ENCODE measurements at places on chromosomes 13 and 19.

DNA sequence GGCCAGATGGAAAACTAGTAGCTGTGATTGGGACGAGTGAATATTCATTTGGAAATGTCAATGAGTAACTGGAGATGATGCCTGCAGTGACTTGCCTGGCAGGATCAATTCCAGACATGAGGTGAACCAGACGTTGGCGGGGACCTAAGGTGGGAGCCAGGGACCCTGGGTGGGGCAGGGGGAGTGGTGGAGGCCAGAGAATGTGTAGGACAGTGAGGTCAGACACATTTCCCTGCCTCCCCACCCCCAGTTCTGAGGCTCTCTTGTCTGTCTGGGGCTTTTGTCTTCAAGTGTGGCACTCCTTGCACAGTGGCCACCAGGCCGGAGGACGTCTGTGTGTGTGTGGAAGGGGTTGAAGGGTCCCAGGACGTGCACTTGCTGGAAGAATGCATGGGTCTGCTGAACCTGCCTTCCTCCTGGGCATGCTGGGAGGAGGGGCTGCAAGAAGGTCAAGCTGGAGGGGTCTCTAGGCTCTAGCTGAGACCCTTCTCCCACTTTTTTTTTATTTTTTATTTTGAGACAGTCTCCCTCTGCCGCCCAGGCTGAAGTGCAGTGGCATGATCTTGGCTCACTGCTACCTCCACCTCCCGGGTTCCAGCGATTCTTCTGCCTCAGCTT lies 51.6 kb downstream of the CHST8 start:
- no peak for DNase-seq

DNA sequence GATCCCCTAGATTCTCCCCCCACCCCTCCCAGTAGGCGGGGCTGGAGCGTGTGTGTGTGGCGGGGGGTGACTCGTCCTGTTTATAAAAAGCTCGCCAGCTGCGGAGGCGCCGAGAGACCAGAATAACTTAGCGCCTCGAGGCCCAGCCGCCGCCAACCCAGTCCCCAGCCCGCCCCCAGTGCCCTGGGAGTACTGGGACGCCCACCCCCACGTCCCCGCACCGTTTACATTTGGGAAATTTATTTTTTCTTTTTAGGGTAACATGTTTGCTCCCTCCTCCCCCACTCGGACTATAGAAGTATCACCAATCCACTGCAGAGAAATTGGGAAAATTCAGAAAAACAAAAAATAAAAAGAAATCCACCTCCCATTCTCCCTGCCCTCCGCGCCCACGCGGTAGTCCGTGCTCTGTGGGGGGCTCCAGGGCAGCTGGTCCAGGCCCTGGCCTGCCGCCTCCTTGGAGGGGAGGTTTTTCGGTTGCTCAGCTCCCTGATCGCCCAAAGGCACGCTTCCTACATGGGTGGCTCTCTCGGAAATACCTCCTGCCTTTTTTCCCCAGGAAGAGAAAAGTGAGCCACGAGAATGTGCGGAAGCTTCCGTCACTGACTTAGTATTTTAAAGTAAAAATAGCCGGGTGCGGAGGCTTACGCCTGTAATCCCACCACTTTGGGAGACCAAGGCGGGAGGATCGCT lies 1.5 kb upstream of the RAB3A start:
- no peak for DNase-seq

- peak; percentile 69 for DNase-seq
Measured at GRCh38 chr13:53151336-53152056, 122.9 kb downstream of the OLFM4 start.

GRCh38 chr19:19777692-19778091 lies 43.9 kb downstream of the ZNF506 start:
- DNase-seq, result no peak

- no peak for DNase-seq
Measured at GRCh38 chr19:51548213-51548651, 16.8 kb upstream of the SIGLEC6 start.

DNA sequence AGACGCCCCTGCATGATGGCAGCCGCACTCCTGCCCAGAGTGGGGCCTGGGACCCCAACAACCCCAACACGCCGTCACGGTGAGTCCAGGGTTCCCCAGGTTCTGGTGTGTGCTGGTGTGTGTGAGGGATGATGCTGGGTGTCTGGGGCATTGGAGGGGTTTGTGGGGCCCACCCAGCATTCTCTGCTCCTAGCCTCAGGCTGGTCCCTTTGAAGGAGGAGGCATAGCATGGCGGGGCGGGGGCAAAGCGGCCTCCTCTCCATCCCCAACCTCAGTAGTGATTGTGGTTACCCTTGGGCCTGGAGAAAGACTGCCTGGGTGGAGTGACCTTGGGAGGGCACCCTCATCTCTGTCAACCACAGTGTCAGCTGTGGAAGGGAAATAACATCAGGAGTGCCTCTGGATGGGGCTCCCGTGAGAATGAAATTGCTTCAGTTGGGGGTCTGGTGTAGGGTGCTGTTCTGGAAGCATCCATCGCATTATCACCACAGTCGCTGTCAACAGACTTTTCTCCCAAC lies 7.1 kb upstream of the TIMM50 start:
- DNase-seq, result no peak

GRCh38 chr19:49470615-49470978 lies 3.4 kb upstream of the FLT3LG start:
- no peak for DNase-seq

- DNase-seq, result no peak
Measured at GRCh38 chr19:39128516-39129079, 3.0 kb downstream of the PAK4 start.

GRCh38 chr19:48716562-48717291 lies 2.8 kb downstream of the MAMSTR start:
- DNase-seq, result no peak

DNA sequence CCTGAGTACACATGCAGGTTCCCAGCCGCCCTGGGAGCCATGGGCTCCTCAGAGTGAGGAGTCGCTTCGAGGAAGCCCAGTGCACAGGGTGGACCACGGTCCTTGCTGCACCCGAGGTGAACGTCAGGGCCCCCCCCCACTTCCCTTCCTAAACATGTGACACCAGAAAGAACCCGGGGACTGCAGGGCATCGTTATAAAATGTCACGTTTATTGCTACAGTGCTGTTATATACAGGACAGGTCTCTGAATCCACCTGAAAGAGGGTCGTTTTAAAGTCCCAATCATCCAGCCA lies 3.8 kb upstream of the UQCR11 start:
- no peak for DNase-seq

- DNase-seq, result no peak
Measured at GRCh38 chr13:37748913-37749312, 120.7 kb downstream of the TRPC4 start.

DNA sequence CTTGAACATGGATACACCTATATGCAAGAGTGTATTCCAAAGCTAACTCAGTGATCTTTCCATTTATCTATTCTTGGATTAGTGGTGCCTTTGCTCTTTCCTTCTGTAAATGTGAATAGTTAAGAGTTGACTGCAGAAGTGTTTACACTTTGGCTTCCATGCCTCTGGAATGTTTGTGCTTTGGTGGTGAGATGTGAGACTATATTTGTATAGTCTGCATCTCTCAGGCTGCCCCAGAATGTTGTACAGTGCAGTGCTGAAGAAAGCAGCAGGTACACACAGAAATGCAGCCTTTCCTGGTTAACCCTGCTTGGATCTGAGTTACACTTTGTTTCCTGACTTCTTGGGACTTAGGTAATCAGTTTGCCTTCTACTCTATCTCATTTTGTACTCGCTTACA lies 90.2 kb downstream of the DNAJC15 start:
- no peak for DNase-seq

DNA sequence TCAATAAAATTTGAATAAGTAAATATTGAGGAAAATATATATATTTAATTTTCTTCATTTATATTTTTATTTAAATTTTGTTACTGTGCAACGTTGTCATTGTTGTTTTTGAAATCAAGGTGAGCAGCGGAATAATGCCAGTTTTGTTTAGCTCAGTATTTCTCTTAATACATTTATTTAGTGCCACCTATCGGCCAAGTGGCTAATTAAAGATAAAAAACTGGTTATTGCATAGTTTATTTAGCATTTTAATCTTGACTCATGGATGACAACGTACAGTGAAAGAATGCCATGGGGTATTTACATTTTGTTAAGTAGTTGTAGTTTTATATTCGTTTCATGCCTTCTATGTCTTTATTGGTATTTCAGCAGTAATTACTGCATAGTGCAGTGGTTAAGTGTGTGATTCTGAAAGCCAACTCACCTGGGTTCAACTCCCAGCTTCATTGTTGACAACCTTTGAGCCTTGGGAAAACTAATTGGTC lies 265.9 kb downstream of the MYO16 start:
- DNase-seq, result no peak

DNA sequence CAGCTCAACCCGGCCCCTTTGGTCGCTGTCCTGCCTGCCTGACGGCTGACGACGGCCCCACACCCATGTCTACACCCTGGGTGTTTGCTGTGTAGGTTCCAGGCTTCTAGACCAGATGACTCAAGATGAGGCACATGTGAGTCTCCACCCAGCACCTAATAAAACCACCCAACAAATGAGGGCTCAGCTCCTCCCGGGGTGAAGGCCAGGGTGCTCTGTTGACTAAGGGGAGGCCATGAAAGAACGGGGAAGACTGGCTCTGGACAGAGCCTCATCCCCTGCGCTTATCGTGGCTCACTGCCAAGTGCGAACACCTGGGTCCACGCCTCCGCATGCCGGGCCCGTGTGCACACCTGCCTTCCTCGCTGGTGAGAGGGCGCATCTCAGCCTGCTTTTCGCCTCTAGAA lies 39.6 kb downstream of the COL4A2 start:
- DNase-seq, result no peak

DNA sequence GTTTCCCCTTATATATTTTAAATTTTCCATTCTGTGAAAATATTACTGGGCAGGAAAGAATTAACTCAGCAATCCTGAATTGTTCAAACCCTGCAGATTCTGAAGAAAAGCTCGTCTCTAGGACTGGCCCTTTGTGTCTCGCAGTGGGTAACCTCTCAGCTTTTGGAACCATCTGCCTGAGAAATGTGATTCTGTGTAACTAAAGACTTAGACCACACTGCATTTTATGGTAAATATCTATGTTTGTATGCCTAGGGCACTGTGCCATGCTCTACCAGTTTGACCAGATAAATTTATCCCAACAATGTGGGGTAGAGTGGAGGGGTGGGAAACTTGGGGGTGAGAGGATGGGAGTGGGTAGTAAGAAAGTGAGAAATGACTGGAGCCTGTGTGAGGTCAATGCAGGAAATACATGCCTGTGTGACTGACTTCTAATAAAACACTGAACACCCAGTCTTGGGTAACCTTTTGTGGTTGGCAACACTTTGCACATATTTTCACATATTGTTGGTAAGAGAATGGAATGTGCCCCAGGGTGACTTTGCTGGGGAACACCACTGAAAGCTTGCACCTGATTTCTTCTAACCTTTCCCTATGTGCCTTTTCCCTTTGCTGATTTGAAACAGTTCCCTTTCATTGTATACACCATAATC lies 1181.9 kb downstream of the OLFM4 start:
- DNase-seq, result no peak

- DNase-seq, result no peak
Measured at GRCh38 chr19:28022506-28022905, 1190.4 kb downstream of the UQCRFS1 start.

DNA sequence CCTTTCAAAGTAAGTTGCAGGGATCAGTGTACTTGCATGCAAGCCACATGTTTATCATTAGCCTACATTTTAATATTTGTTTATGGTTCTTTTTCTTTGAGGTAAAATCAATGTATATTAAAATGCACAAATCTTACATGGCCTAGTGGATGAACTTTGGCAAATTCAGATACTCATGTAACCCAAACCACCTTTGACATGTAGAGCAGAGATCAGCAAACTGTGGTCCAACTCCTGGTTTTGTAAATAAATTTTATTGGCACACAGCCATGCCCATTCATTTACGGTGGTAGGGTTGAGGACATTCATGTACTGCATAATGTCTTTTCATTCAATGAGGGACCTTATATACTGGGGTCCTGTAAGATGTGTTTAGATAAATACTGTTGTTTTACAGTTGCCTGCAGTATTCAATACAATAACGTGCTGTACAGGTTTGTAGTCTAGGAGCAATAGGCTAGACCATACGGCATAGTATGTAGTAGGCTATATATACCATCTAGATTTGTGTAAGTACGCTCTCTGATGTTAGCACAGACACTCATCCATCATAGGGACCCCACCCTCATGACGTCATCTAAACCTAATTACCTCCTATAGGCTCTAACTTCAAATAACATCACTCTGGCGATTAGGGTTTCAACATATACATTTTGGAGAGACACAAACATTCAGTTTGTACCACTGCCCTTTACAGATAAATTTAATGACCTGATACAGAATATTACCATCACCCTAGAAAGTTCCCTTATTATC lies 5.7 kb downstream of the NDFIP2 start:
- no peak for DNase-seq

DNA sequence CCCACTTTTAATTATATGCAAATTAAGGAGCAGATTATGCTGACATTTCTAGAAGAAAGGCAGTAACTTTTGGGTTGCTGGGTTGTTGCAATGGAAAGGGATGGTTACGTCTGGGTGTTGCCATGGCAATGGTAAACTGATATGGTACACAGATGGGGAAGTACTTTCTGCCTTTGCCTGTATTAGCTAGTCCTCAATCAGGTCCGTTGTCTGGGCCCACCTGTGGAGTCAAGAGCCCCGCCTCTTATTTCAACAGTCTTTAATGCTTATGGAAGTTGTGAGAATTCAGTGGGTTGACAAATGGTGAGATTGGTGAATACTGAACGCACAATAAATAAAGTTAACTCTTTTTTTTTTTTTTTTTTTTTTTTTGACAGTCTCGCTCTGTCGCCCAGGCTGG lies 30.6 kb upstream of the DPP9 start:
- DNase-seq, result no peak

DNA sequence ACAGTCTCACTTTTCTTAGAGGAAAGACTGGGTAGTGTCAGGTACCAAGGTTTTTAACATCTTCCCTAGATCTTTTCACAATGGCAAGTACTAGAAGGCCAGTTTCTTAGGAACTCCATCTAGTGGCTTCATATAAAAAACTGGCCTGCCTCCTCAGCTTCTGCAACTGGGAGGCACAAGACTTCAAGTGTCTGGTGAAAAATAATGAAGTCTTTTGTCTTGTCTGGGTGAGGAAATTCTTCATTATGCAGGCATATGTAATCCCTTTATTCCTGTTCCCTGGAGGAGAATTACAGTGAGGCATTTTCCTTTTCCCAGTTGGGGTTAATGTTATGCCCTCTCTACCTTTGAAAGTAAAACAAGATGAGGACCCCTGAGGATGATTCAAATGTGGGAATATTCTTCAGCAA lies 300.5 kb downstream of the NALCN start:
- DNase-seq, result no peak

GRCh38 chr13:41962994-41963393 lies 2.1 kb upstream of the VWA8 start:
- no peak for DNase-seq

DNA sequence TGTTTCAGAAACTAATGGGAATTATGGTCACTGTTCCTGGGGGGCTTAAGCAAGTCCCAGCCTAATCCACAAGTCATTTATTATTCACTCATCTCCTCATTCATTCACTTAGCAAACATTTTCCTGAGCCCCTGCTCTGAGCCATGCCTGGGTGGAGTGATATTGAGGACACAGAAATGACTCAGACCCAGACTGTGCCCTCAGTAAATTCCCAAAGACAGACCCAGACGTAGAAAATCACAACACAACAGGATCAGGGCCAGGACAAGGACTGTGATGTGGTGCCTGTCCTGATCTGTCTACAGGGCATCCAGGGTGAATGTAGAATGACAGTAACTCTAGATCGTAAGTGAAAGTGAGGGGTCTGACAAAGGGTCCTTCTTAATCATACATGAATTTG lies 7.0 kb upstream of the SPACA6 start:
- DNase-seq, result no peak

All from HEK293T (cell line).